CD4-positive, alpha-beta T cell treated with Interferon alpha-2 for 1 hour (primary cell): ENCODE measurements at places on chromosomes 3 and 15.

- no peak for DNase-seq
These were observed 7.2 kb downstream of the PLA1A start for GRCh38 chr3:119604878-119605277.

GRCh38 chr15:74302821-74303359, 64.6 kb downstream of the CYP11A1 start:
- DNase-seq, result no peak

DNA sequence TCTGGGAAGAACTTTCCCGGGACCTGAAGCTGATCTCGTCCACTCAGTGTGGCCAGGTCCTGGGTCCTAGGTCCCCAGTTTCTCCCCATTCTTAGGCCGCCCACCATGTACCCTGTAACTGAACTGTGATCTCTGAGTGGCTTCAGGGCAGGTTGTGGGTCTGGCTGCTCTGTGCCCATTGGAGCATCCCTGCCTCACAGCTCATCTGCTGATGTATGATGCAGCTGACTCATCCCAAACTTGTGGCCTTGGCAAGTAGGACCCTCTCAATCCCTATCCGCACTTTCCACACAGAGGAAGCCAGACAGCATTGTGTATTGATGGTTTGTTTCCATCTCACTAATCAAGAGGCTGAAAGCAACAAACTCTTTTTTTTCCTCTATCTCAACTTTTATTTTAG, 69.1 kb upstream of the XCR1 start:
- DNase-seq, result no peak

DNA sequence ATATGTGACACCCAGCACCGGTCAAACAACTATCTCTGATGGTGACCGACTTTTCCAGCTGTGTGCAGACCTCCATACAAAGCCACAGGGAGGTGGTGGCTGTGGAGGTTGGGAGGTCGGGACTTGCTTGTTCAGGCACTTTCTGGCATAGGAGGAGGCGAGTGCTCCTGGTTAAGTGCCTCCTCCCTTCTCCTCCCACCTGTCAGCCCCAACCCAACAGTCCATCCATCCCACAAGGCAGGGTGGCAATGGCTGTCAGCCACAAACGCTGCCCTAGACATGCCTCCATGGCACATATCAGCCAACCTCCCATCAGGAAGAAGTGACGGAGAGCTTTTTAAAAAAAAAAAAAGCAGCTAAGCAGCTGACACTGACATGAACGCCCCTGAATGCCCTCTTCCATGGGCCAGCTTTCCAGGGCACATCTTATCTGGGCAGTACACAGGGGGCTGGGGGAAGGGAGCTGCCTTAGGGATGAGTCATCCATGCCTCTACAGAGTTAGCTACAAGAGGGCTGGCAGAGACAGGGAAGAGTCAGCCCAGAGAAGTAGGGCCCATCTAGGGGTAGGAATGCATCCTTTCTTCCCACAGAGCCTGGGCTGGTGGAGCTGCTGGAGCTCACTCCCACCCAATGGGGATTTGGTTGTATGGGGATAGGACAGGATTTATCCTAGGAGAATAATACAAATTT, 41.2 kb downstream of the CCDC12 start:
- no peak for DNase-seq

DNA sequence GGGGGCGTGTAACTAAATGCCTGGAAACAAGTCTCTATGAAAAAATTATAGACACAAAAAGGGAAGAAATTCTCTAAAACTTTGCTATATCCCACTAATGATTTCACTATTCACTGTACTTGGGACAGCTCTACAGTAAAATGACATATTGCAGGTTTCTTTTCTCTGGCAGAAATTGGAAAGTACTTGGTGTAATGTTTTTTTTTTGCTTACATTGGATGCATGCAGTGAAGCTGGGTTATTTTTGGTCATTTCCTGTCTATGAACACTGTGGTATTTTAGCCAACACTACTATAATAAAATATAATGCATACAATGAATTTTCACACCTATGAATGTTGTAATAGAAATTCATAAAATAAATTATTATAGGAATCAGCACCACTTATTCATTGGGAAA, 109.7 kb downstream of the LRRC49 start:
- DNase-seq, result no peak

DNA sequence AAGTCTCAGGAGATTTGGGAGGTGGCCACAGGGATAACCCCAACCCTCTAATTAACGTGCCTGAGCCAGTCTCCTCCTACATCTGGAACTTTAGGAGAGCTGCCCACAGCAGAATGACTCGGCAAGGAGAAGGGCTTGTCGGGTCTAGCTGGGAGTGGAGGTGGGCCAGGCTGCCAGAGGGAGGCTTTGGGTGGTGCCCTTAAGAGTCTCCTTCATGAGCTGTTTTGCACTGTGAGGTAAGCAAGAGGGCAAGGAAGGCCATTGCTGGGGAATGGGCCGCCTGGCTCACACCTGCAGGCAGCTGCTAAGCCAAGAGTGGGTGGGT, 3.6 kb upstream of the TNK2 start:
- DNase-seq, result no peak

- DNase-seq, result no peak
These were observed 160.3 kb downstream of the SMAD6 start for GRCh38 chr15:66862111-66862939.
